Prostate gland (tissue), 2 donors: ENCODE measurements at places on chromosomes 12 and 14. TPM values are rescaled to one million over a fixed set of nuclear protein-coding genes. Genes with fewer than 3 reads are reported as not detected.

The PTPRO gene
- total RNA-seq, result 1.4 TPM

GRCh38 chr12:85279449-85280164, 413 bp upstream of the ALX1 start:
- H3K4me1 ChIP-seq, result no peaks in the 10 kb centered on the region
- H3K4me3 ChIP-seq, result peak overlapping the region; percentile 22
- no peak for DNase-seq
- no peak overlapping the region for H3K27ac ChIP-seq
- peaks cover 33% of the 10 kb centered on the region for H3K27me3 ChIP-seq

DNA sequence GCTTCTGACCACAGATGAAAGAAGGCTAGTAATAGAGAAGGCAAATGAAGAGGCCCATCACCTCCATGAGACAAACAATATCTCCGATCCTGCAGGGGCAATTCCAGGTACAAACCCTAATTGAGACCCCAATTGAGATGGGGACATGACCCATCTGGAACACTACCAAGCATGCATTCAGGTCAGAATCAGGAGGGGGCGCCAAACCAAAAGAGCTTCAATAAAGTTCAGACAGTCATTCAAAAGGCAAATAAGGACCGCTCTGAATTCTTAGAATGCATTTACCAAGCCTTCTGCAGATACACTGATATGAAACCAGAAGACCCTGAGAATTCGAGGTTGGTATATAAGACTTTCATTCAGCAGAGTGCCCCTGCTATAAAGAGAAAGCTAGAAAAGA, 10.2 kb upstream of the EDDM3B start:
- H3K27ac ChIP-seq, result no peak overlapping the region
- no peak overlapping the region for H3K4me3 ChIP-seq
- no peaks in the 10 kb centered on the region for H3K4me1 ChIP-seq
- no peaks in the 10 kb centered on the region for H3K36me3 ChIP-seq
- H3K27me3 ChIP-seq, result no peaks in the 10 kb centered on the region

The LMNTD1 gene
- 3.5 TPM for total RNA-seq

- peaks cover 2% of the 10 kb centered on the region for H3K4me1 ChIP-seq
- H3K27ac ChIP-seq, result no peak overlapping the region
- H3K36me3 ChIP-seq, result no peaks in the 10 kb centered on the region
- H3K27me3 ChIP-seq, result no peaks in the 10 kb centered on the region
- H3K4me3 ChIP-seq, result no peak overlapping the region
Observed at GRCh38 chr12:64819816-64820402, 4.5 kb upstream of the TBC1D30 start.

DNA sequence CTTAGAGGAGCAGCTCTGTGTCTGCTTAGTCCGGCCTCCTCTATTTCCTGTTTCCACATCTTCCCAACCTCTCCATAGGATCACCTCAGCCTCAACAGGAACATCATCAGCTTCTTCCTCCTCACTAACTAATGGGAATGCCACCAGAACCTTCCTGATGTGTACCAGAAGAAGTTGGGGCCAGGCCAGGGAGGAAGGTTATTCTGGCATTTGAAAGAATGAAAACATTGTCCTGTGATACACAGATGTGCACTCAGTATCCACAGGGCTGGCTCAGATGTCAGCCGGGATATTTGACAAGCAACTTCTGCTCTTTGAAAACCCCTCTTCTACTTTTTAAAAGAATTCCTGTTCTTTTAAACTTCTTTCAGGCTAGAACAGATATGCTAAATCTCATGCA, 63.6 kb downstream of the TMEM30B start:
- peaks cover 6% of the 10 kb centered on the region for H3K4me1 ChIP-seq
- H3K27me3 ChIP-seq, result no peaks in the 10 kb centered on the region
- peak overlapping the region; percentile 27 for H3K27ac ChIP-seq
- H3K36me3 ChIP-seq, result no peaks in the 10 kb centered on the region

DNA sequence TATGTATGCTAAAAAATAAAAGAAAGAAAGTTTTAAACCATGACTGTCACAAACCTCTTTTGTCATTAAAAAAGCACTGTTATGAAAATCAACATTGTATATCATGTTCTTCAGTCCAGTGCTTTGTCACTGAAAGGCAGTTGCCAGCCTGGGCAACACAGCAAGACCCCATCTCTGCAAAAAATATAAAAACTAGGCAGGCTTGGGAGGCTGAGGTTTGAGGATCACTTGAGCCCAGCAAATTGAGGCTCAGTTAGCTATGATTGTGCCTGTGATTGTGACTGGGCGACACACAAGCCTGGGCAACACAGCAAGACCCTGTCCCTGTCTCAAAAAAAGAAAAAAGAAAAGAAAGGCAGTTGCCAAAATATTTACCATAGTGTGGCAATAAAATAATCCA, 102.7 kb upstream of the NAP1L1 start:
- no peaks in the 10 kb centered on the region for H3K36me3 ChIP-seq
- no peak overlapping the region for H3K27ac ChIP-seq
- no peak for DNase-seq
- H3K4me3 ChIP-seq, result no peak overlapping the region
- no peaks in the 10 kb centered on the region for H3K27me3 ChIP-seq

The CYP27B1 gene
- 0.14 TPM for total RNA-seq

GRCh38 chr12:116495260-116495659, 63.9 kb upstream of the MAP1LC3B2 start:
- H3K4me1 ChIP-seq, result no peaks in the 10 kb centered on the region
- DNase-seq, result peak; percentile 25
- H3K36me3 ChIP-seq, result no peaks in the 10 kb centered on the region
- H3K27me3 ChIP-seq, result no peaks in the 10 kb centered on the region

DNA sequence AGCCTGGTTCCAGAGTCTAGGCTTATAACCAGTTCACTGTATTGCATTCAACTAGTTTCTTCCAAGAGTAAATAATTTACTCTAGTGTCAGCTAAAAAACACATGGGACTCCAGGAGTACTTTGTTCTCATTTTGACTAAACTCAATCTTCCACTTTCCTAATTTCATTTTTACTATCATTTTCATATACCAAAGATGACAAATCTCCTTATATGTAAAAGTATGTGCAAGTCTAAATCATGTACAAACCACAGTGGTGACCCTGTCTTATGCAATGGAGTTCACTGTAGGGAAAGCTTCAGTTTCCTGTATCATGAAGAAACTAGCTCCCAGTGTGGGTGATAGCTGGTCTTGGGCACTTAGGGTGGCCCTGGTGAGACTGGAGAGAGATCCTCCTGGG, 151.6 kb downstream of the HELB start:
- no peak for DNase-seq
- H3K36me3 ChIP-seq, result no peaks in the 10 kb centered on the region
- no peak overlapping the region for H3K27ac ChIP-seq

DNA sequence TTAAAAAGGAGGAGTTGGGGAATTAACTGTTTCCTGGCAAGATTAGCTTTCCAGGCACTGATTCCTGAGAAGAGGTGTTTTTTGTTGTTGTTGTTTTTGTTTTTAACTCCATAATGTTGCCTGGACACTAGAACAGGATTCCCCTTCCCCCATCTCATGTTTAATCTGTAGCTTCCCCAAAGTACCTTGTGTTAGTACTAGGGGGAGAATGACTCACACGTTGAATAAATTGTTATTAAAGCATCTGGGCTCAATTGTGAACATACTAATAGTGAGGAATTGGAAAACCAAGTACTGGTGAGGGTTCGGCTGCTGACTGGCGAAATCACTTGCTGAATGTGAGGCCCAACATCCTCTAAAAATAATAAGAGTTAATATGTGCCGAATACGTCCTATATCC, 1.3 kb upstream of the GNG2 start:
- no peaks in the 10 kb centered on the region for H3K4me1 ChIP-seq
- H3K27me3 ChIP-seq, result no peaks in the 10 kb centered on the region
- H3K36me3 ChIP-seq, result no peaks in the 10 kb centered on the region
- no peak for DNase-seq

- no peaks in the 10 kb centered on the region for H3K27me3 ChIP-seq
- H3K36me3 ChIP-seq, result no peaks in the 10 kb centered on the region
- H3K4me1 ChIP-seq, result no peaks in the 10 kb centered on the region
- no peak overlapping the region for H3K4me3 ChIP-seq
- no peak overlapping the region for H3K27ac ChIP-seq
Observed at GRCh38 chr12:100793182-100793581, 1.4 kb upstream of the ANO4 start.

The SLC41A2 gene
- total RNA-seq, result 10.3 TPM
